Left ventricle myocardium superior (tissue), 1 donor: ENCODE measurements at places on chromosomes 13 and 19.

DNA sequence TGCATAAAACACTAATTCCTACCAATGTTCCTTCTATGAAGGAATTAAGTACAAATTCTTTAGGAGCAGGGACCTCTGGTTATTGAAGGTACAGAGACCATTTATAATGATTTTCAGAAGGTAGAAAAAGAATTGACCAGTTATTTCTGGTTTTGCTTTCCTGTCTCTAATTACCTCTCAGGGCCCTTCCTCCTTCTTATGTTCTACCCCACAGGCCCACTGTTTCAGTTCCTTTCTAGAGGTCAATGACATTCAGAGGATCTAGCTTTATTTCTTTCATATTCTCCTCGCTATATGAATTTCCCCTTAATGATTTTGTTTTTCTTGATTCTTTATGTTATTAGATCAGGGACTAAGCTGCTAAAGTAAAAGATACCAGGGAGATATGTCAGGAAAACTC, 345.0 kb upstream of the SPRY2 start:
- DNase-seq, result no peak

DNA sequence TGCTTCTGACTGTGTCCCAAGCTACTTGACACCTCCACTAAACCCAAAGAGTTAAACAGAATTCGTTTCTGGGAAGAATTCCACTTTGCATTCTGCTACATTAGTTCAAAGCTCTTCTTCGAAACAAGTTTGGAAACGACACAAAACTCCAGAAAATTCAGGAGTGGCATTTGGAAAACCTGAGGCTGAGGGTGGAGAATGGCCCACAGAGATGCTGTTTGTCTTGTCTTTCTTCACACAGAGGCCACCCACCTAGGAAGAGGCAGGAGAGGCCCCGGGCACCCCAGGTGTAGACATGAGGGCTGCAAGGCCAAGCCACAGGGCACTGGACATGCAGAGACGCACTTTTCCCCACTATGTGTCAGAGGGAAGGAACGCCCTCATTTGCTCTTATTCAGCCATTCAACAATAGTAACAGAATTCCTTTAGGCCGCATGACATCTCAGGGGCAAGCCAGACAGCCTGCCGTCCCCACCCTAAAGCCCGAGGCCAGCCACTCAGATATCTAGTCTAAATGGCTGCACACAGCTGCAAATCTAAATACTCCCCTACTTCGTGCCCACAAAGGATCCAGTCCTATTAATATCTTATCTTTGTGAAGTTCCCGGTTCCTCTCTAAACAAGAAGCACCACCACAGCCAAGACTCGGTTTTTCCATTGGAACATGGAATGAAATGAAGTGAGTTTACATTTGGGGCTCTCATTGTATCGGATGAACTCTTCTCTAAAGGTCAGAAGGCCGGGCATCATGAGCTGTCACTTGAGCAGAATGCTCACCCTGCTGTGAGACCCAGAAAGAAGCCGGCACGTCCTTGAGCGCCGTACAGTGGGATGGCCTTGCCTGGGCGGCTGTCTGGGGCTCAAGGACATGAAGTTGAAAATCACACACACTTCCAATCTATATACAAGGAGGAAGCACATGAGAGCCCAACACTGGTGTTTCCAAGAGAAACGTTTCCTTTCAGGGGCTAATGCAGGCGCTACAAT, 19.8 kb downstream of the COL4A1 start:
- no peak for DNase-seq

GRCh38 chr19:16457954-16458331, 13.8 kb downstream of the EPS15L1 start:
- peak; percentile 72 for DNase-seq

DNA sequence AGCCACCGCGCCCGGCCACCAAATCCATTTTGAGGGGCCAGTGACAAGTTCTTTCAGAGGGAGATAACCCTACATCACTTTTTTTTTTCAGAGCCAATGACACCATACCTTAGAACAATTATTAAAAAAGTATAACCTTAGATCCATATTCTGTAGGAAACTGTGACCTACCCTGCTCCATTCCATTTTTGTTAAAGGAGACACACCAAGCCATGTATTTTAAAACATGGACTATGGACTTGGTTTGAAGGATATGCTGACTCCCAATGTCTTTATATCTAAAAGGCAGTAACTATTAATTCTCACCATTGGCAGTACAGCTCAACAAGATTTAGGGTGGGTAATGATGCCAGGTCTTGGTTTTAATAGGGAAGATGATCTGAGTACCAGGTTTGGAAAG, 1.1 kb downstream of the GSK3A start:
- DNase-seq, result no peak

GRCh38 chr13:75800545-75800944, 164.4 kb downstream of the LMO7 start:
- no peak for DNase-seq

GRCh38 chr19:10517361-10517759, at the start of gene S1PR5:
Gene S1PR5 (minus strand): TSS chr19:10517447. CDS start chr19:10515011, 2,436 bp downstream.
- DNase-seq, result peak; percentile 46

GRCh38 chr13:50267917-50268316, 252.7 kb downstream of the KCNRG start:
- DNase-seq, result no peak

DNA sequence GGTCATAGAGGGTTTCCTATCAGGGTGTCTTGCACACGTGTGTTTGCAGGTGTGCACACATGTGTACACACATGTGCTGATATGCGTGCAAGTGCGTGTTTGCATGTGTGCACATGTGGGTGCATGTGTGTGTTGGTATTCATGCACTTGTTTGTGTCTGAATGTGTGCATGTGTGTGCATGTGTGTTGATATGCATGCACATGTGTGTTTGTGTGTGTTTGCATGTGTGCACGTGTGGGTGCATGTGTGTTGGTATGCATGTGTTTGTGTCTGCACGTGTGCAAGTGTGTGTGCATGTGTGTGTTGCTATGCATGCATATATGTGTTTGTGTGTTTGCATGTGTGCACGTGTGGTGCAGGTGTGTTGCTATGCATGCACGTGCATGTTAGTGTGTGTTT, 150.5 kb downstream of the SOX1 start:
- DNase-seq, result no peak

GRCh38 chr19:55809381-55810058, 22.3 kb downstream of the NLRP11 start:
- DNase-seq, result peak; percentile 34

DNA sequence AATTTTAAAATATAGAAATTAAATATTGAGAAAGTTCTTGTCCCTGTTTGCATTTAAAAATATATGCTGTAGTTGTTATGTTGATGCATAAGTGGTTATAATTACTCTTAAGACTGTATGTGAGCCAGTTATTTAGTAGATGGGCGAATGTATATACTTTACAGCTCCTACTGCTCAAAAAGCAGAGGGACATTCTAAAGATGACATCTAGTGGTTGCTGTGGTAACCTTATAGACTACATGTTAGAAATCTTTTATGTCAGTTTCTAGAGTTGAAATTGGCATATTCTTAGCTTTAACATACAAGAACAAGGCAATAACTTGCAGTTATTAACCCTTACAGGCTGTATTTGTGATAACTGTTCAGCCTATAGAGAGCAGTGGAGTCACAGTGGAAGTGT, 160.5 kb downstream of the OLFM4 start:
- no peak for DNase-seq

DNA sequence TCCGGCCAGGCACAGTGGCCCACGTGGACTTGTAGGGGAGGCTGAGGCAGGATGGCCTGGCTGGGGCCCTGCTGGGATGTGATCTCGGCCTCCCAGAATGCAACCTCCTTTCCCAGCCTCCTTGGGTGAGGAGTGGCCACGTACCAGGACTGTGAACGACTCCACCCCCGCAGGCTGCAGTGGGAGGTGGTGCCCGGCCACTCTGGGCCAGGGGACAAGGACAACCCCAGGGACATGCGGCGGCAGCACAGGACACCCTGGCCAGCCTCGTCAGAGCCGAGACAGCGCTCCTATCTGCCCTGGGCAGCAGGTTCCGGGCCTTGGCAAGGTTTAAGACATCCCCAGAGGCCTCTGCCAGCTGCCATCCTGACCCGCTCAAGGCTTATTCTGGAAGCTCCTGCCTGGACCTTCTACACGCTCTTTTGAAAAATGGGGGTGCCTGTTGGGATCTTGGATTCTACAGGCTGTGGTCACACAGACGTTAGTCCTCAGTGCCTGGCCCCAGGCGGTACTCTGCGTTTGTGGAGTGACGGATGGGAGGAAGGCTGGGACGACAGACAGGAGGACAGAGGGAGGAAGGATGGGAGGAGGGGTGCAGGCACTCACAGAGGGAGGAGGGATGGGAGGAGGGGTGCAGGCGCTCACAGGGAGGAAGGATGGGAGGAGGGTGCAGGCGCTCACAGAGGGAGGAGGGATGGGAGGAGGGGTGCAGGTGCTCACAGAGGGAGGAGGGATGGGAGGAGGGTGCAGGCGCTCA, 19.9 kb upstream of the CACTIN start:
- DNase-seq, result no peak

DNA sequence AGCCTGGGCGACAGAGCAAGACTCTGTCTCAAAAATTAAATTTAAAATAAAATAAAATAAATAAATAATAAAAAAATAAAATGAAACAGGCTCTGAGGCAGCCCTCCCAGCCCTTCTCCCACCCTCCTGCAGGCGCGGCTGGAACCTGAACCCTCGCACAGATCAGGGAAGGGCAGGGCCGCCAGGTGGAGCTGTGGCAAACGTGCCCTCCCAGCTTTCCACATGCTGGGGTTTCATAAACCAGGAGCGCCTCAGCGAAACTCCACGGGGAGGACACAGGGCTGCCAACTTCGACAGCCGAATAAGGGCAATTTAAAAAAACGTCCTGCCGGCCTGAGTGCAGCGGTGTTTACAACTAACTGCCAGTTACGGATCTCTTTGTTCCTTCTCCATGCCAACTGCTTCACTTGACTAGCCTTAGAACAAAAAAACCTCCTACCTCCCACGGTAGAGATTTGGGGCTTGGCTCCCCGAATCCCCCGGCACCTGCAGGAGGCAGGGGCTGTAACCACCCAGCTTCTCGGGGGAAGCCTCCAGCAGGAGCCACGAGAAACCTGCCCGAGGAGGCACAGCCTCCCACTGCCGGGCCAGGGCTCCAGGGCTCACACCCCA, 15.9 kb downstream of the ZNF787 start:
- peak; percentile 80 for DNase-seq

DNA sequence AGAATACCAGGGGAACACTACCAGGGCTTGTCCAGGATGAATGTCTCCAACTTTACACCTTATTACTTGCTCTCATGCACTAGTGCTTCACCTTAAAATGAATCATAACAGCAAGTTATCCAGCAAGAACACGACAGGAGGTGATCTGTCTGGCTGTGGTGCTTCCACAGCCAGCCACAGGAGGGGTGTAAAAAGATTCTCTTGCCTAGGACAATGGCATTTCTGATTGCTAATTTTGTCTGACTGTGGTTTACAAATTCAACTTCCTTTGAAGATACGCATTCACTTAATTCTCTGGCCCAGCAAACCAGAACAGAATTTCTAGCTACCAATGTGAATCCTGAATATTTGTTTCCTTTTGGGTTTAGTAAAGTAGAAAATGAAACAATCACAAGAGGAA, 23.1 kb upstream of the COG3 start:
- DNase-seq, result no peak

DNA sequence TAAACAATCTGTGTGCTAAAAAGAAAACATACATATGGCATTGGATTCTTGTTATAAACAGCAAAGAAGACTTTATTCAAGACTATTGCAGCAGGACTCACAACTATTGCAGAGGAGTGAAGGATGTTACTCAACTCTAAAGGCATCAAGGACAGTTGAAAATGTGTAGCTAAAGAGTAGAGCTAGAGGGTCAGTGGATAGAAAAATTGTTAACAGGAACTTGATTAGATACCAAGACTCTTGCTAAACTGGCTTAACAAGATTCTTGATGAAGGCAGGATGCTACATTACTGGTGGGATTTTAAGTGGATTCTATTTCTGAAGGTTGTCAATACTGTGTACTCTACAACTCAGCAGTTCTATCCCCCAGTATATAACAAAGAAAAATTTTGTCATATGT, 1183.3 kb downstream of the SLITRK1 start:
- no peak for DNase-seq

DNA sequence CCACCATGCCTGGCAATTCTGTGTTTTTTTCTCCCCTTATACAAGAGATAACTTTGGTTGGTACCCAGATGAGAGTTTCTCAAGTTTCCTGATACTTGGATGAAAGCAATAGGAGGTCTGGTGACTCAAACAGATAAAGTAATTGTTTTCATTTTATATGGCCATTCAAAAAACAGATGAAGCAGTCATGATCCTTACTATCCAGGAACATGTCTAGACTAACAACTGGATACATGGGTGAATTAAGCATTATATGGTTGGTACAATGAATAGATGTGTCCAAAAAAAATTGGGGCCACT, 8.5 kb downstream of the ZNF430 start:
- no peak for DNase-seq
